ENCODE measurements at places on chromosomes 5 and 9. TPM values are rescaled to one million over a fixed set of nuclear protein-coding genes. Genes with fewer than 3 reads are reported as not detected.

- no peak for DNase-seq
These were observed 296.6 kb upstream of the RASA1 start for GRCh38 chr5:86971034-86971571.

The CDKN2A gene
- total RNA-seq, result not detected

- DNase-seq, result no peak
These were observed 33.6 kb upstream of the TRIM32 start for GRCh38 chr9:116653348-116654058.

The PTGS1 gene
- total RNA-seq, result 37.3 TPM

The PCDHGA7 gene
- total RNA-seq, result 3.2 TPM

DNA sequence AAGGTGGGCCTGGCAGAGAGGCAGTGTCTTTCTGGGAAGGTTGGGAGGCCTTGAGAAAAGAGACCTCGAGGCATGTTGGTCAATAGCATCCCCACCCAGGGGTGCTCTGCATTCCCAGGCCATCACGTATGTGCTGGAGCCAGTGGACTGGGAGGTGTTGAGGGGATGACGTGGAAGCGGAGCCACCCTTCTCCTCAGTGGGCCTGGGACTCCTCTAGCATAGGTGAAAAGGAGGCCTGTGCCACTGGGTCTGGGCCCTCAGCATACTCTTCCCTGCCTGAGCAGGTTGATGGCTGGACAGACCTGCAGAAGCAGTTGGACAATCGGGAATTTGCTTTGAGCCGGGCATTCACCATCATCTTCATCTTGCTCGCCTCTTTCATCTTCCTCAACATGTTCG lies 25.5 kb downstream of the PITX1 start:
- DNase-seq, result no peak
